ENCODE measurements at places on chromosomes 13 and 19.

GRCh38 chr13:71587817-71588216, 279.2 kb downstream of the DACH1 start:
- DNase-seq = no peak

DNA sequence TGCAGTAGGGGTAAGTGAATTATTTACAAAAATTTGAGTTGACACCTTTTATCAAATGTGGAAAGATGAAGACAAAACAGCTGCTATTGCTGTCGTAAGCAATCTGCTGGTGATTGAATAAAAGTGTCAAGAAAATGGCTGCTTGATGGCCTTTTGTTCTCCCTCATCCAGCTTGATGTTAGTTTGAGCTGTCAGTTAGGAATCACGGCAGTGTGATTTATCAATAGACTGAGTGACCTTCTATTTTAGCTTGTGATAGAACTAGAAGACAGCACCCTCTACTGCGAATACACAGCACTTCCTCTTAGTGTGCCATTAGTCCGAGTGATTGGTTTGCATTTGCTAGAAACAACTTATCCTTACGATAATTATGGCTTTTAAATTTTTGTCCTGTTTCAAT, 76.3 kb downstream of the MZT1 start:
- DNase-seq = no peak

GRCh38 chr19:5149508-5149907, 180.6 kb downstream of the KDM4B start:
- no peak for DNase-seq

DNA sequence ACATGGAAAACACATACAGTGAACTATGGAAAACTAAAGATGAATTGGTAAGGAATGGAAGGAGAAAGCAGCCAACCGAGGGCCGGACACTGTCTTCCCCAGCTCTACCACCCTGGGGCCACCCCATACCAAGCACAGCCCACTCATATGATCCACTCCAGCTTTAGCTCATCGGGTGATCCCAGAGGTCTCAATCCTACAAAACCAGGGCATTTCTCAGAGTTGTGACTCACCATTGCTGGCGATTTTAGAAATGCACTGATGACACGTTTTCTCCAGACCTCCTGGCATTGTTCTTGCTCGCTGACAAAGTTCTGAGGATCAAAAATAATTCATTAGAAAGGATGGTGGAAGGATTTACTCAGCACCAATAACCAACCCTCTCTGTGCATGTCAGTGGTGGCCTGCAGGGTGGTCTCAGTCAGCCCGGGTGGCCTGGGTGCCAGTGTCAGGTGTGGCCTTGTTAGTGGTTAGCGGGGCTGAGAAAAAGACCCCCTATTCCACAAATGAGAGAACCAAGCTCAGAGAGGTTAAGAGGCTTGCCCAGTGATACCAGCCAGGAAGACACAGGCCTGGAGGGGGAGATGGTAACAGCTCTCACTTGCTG, 6.6 kb downstream of the TMEM272 start:
- no peak for DNase-seq

DNA sequence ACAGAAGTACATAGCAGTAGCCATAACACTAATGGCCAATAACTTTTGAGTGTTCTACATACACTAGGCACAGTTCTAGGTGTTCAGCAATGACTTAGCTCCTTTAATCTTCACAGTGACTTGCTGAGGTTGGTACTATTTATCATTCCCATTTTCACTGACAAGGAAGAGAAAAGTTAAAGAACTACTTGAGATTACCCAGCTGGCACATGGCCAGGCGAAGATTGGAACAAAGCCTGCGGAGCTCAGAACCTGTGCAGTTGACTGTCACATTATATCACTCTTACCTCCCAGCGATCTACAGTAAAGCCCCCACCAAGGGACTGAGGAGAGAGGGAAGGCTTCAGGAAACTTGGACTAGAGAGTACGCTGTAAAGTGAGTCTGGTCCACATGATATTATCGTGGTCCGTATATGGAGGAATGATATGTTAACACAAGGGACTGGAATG, 42.4 kb upstream of the WDFY2 start:
- DNase-seq = peak; percentile 12

Measured in right kidney (tissue), 9 donors.